ENCODE measurements at places on chromosomes 6 and 20.

DNA sequence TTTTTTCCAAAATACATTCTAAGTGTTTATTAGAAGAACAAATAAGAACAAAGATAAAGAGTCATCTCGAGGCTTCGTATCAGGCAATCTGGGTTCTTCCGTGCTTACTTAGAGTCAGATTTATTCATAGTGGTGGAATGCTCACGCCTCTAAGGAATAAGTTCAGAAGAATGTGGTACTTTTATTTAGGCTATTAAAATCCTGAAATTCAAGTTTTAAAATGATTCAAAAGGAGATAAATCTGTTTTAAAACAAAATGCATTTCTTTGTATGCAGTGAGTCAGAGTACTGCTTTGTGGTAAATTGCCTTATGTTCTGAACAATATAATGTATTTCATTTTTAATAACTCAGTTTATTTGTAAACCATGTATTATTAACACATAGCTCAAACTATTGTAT lies 89.1 kb downstream of the FUT9 start:
- no peak for DNase-seq

GRCh38 chr6:47023573-47023972 lies 18.6 kb downstream of the ADGRF1 start:
- no peak for DNase-seq

DNA sequence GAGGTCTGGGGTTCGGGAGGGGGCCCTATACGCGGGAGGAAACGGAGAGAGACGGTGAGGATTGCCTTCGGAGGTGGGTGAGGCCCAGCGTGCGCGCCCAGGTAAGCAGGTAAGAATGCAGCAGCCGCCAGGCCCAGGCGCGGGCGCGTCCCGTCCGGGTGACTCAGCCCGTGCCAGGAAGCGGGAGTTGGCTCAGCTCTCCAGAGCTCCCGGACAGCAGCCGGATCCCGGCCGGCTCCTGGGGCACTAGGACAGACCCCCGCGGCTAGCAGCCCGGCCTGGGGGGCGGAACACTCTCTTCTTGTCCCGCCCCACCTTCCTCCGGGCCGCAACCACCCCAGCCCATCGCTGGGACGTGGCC lies 1.5 kb upstream of the MDFI start:
- no peak for DNase-seq

DNA sequence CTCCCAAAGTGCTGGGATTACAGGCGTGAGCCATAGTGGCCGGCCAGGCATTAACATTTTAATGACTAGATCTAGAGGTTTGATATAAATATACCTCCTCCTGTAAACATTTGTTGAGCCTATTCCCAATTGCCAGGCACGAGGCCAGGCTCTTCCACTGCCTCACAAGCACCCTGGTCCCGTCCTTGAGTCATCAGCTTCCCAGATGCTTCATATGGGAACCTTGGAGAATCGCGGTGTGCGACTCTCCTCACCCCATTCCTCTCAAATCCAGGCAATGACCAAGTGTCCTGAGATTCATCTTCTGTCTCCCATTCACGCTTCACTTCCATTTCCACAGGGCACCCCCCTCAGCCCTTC lies 35.9 kb upstream of the PIM1 start:
- no peak for DNase-seq

GRCh38 chr6:105102186-105102585 lies 77.6 kb downstream of the POPDC3 start:
- no peak for DNase-seq

DNA sequence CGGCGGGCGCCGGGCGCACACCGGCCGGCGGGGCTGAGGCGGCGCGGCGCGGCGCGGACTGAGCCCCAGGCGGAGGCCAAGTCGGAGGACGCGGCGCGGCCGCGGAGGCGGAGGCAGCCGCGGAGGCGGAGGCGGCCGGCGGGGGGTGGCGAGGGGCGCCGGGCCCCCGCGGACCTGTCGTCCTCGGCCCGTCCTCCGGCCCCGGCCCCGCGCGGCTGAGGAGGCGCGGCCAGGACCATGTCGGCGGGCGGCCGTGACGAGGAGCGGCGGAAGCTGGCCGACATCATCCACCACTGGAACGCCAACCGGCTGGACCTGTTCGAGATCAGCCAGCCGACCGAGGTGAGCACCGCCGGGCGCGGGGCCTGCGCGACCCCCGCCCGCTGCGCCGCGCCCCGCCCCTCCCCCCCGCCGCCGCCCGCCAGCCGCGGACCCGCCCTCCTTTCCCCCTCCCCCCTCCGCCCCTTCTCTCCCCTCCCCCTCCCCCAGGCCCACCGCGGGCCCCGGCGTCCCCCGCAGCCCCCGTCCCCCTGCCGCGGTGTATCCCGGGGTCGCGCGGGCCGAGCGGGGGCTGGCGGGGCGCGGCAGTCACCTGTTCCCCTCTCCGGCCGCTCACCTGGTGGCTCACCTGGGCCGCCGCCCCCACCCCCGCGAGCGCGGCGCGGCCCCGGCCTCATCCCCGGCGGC lies at the start of gene AFDN:
TSS of gene AFDN (plus strand) at position 16 of the 687 bp plus-strand sequence. CDS start at position 238, 222 bp downstream.
- DNase-seq: no peak

DNA sequence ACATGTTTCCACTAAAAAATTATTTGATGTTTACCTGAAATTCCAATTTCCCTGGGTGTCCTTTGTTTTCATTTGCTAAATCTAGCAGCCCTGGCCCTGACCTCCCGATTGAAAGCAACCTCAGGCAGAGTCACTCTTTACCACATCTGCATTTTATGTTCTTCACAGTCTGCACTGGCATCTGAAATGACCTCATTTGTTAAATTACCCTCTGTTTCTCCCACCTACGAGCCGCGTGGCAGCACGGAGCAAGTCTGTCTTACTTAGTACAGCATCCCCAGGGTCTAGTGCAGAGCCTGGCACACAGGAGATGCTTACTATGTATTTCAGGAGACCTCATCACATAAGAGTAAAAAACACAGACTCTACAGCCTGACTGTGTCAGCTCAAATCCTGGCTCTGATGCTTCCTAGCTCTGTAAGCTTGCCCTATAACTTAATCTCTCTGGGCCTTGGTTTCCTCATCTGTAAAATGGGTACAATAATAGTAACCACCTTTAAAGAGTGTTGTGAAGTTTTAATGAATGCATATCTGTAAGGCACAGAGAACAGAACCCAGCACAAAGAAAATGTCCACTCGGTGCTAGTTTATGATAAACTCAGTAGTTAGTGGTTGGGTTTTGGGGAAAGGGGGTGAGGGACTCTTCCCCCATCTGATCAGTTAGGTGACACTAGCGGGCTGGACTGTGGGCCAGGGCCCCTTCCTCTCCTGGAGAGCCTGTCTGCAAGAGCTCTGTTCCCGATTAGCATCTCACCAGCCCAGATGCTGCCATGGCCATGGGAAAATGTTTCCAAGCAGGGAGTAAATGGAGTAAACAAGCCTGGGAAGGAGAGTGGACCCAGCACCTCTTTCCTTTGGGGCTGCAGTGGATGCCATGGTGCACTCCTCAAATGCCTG lies 88.2 kb downstream of the PREX1 start:
- no peak for DNase-seq

GRCh38 chr20:20220134-20220533 lies 147.8 kb upstream of the INSM1 start:
- no peak for DNase-seq

- DNase-seq: no peak
Observed at GRCh38 chr6:44276667-44277640, 6.7 kb downstream of the TMEM151B start.

DNA sequence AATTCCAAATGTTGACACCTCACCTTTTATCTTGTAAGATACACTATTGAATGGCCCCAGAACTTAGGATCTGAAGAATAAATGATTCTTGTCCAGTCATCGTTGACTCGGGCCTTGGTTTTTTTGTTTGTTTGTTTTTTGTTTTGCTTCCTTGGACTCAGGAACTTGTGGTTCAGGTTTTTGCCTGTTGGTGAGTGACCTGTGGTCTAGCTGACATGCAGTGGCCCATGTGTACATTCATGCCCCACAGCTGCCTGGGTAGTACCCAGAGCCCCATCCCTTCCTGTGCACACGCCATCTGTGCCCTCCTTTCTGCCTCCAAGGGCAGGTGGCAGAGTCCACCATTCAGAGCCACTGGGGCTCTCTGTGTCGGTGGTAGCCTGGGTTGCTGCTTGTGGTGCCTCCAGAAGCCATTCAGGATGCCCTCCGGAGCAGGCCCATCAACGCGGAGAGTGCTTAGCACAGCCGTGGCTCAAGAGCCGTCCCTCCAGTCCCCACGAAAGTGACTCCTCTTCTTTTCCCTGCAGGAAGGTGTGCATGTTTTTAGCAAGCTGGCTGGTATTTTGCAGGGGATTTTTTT lies 85.9 kb downstream of the SYNJ2 start:
- no peak for DNase-seq

GRCh38 chr6:14431385-14432330 lies 314.1 kb downstream of the CD83 start:
- DNase-seq: no peak

DNA sequence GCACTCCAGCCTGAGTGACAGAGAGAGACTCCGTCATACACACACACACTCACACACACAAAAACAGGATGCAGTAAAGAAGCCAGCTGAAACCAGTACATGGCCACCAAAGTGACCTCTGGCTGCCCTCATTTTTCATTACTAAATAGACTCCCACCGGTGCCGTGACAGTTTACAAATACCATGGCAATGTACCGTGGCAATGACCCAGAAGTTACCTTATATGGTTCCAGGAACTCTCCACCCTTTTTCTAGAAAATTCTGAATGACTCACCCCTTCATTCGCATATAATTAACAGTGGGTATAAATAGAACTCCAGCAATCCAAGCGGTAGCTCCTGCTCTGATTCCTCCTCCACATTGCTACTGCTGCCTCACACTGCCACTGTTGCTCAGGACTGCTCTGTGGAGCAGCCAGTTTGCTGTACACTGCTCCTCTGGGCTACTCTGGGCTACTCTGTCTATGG lies 57.7 kb downstream of the SNX5 start:
- DNase-seq: no peak

GRCh38 chr6:251920-252319 lies 40.4 kb upstream of the DUSP22 start:
- no peak for DNase-seq

DNA sequence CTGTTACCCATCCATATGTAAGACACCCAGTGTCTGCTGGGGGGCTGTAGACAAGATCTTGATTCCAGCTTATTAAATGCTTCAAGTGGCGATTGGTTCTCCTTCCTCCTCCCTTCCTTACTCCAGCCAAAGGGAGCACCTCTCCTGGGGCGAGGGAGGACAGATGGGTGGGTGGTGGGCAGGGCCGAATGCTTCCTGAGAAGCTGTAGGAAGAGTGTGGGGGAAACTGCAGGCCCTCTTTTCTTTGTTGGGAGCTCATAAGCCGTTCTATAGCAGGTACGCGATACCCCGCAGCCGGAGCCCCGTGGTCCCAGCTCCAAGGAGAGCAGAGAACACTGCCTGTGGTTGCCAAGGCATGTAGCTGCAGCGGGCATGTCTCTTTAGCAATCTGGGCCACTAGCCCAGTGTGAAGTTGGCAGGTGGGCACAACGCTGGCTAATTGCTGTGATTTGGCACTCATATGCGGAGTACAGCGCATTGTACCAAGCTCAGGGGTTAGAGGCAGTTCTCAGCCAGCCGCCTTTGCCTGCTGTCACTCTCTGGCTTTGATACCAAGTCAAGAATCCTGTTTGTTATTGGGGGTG lies 14.7 kb upstream of the KCNG1 start:
- DNase-seq: no peak

GRCh38 chr6:107853230-107853629 lies 29.1 kb upstream of the SCML4 start:
- no peak for DNase-seq

DNA sequence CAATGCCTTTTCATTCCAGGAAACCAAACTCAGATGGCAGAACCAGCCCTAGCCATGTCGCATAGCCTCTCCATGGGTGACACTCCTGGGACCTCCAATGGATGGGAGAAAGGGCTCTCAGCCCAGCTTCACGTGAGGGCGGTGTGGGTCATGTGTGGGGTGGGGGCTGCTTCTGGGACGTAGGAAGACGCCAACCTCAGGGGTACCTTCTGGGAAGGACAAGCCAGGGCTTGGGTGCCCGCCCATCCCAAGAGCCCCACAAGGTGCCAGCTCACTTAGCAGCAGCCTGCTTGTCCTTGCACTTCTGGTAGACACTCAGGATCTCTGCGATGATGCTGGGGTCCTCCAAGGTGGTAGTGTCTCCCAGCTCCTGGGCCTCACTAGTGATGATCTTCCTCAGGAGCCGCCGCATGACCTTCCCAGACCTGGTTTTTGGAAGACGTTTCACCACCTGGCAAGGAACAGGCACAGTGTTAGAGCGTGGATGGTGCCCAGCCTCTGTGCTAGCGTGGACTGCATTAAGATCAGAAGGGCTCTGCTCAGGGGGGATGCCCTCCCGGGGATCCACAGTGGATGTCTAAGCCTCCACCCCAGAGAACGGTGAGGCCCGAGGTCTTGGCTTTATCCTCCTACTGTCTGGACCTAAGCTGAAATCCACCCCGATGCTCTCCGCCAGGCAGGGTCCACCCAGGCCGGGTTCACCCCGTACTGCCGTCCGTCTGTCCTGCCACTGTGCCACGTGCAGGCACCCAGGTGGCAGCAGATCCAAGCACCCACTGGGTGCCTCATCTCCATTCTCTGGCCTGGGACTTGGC lies 15.1 kb upstream of the APMAP start:
- no peak for DNase-seq

GRCh38 chr6:159929819-159930218 lies 39.0 kb downstream of the MAS1 start:
- no peak for DNase-seq

DNA sequence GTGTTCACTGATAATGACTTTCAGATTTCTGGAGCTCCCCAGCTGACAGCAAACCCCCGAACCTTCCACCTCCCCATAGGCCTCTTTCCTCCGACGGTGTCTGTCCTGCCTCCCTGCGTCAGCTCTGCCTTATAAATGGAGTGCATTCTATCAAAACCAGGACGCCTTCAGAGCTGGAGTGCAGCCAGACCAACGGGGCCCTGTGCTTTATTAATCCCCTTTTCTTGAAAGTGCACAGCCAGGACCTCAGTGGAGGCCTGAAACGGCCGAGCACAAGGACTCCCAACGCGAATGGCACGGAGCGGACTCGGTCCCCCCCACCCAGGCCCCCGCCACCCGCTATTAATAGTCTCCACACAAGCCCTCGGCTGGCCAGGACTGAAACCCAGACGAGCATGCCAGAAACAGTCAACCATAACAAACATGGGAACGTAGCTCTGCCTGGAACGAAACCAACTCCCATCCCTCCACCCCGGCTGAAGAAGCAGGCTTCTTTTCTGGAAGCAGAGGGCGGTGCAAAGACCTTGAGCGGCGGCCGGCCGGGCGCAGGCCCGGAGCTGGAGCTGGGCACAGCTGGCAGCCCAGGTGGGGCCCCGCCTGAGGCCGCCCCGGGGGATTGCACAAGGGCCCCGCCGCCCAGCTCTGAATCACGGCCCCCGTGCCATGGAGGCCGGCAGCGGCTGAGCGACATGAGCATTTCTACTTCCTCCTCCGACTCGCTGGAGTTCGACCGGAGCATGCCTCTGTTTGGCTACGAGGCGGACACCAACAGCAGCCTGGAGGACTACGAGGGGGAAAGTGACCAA lies 42.3 kb upstream of the NAA20 start:
- peak; percentile 45 for DNase-seq

GRCh38 chr20:49676581-49677291 lies 36.9 kb downstream of the B4GALT5 start:
- DNase-seq: no peak

All from NCI-H524 treated with DMSO at 0.1 percent for 48 hours (cell line).